T-helper 1 cell (primary cell): ENCODE measurements at places on chromosomes 7 and 10.

- DNase-seq: no peak
Observed at GRCh38 chr10:78433076-78433595, 399.5 kb downstream of the RPS24 start.

DNA sequence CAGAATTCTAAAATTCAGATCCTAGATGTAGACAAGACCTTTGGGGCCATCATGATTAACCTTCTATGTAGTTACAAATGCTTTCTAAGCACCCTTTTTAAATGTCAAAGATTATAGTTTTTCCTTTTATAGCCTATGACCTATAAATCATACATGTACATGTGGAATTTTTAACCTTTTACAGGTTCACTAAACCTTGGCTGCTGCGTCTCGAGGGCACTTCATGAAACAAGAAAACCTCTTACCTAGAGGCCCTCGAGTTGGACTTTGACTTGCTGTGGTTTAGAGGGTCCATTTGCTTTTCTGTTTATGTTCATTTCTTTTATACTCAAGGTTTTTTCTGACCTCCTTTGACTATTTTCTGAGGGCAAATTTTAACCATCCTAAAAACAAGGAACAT, 302.2 kb downstream of the CSTF2T start:
- no peak for DNase-seq

- DNase-seq: no peak
Observed at GRCh38 chr10:74924251-74924963, 98.0 kb downstream of the KAT6B start.

- DNase-seq: no peak
Observed at GRCh38 chr10:101609481-101609880, 21.4 kb downstream of the DPCD start.

DNA sequence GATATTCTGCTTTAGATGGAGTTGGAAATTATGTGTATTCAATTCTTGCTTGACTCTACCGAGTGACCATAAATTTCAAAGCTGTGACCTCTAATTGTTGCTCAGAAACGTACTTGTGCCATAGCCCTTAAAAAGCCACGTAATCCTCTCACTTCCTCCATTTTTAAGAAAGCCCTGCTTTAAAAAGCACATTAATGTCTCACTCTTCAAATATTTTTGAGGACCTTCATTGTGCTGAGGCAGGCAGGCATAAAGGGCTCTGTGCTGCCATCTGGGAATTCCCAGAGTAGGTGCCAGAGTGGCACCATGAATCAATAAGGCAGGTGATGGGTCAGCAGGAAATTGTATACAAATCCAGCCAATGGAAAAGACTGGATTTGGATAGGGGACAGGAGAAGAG, 97.7 kb upstream of the FAM204A start:
- no peak for DNase-seq

- no peak for DNase-seq
Observed at GRCh38 chr7:157474685-157475084, 137.9 kb downstream of the DNAJB6 start.

- no peak for DNase-seq
Observed at GRCh38 chr10:64463406-64463805, 942.2 kb downstream of the REEP3 start.

- peak; percentile 34 for DNase-seq
Observed at GRCh38 chr7:17233603-17234002, 64.8 kb upstream of the AHR start.

DNA sequence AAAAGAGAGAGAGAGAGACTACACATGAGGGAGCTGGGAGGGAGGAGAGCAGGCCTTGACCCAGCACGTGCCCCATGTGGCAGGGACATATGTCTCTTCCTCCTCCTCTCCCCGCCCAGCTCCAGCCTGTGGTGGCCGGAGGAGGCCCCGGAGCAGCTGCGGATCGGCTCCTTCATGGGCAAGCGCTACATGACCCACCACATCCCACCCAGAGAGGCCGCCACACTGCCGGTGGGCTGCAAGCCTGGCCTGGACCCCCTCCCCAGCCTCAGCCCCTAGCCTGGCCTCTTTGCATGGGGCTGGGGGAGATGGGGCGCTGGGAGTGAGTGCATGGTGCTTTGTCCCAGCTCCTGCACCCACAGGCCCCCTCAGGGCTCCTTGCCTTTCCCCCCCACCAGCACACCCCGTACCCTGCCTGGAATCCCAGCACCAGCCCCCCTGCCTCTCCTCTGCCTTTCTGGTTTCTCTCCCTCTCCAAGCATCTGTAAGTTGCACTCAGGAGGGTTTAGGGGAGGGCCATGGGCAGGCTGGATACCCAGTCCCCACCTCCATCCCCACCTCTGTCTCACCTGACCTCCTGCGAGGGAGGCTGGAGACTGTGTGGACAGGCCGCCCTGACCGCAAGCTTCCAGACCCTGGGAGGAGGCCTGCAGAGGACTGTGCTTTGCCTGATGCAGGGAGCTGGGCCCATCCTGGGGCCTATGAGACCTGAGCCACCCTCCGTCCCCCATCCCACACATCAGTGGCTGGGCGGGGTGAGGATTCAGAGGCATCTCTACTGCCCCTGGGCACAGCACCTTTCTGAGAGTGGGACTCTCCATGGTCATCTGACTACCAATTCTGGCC, 4.8 kb downstream of the UPK3B start:
- no peak for DNase-seq

GRCh38 chr7:70040970-70041766, 442.9 kb downstream of the AUTS2 start:
- no peak for DNase-seq

- no peak for DNase-seq
Observed at GRCh38 chr7:100220586-100221230, 959 bp downstream of the PVRIG start.

DNA sequence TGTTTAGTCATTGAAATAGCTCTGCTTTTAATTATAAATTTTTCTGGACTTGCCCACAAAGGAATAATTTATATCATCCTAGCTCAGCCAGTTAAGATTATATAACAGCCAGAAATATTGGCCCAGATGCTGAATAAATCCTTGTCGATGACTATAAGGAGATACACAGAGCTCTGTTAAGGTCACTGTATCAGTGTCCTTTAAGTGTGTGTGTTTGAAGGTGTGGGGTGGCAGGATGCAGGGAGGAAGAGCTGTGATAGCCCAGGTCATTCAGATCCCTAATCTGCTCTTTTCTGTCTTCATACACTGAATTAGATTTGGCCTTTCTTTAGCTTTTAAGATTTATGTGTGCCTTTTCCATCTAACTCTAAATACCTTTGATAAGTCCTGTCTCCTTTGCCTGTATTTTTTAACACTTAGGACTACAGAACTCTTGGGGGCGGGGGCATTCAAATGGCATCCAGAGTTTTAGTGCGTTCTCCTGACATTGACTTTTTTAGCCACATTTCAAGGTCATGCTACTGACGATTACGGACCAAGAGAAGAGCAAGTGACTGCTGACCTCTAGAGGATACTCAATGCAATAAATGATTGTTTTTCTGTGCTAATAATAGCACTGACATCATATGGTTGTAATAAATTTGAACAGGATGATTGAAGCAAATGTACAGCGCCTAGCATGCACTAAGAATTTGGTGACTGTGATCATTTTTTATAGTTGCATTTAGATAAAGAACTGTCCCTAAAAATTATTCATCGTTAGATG, 172.3 kb downstream of the CACNB2 start:
- no peak for DNase-seq

DNA sequence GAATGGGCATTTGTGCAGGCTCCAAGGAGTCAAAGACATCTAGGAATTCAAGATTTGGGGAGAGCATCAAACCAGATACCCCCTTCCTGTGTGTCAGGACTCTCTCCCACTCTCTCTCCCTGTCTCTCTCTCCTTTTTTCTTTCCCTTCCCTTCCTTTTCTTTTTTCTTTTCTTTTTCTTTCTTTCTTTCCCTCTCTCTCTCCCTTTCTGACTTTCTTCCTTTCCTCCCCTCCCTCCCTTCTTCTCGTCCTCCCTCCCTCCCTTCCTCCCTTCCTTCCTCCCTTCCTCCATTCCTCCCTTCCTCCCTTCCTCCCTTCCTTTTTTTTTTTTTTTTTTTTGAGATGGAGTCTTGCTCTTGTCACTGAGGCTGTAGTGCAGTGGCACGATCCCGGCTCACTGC, 24.1 kb upstream of the MINDY3 start:
- no peak for DNase-seq

DNA sequence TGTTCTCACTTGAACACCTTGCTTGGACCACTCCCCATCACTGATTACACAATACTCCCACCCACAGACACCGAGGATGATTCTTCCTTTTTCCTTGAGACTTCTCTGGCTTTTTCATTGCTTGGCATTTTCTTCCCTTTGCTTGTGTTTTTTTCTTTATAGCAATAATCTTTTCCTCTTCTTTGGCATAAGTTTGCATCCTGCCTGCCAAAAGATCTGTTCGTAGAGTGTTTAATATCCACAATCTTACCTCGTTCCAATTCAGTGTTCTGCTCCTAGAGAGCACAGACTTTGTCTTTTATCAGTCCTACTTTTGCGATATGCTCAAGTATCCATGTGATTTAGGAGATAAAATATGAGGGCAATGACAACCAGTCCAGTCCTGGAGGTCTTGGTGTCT, 303.3 kb upstream of the CDC14C start:
- no peak for DNase-seq

DNA sequence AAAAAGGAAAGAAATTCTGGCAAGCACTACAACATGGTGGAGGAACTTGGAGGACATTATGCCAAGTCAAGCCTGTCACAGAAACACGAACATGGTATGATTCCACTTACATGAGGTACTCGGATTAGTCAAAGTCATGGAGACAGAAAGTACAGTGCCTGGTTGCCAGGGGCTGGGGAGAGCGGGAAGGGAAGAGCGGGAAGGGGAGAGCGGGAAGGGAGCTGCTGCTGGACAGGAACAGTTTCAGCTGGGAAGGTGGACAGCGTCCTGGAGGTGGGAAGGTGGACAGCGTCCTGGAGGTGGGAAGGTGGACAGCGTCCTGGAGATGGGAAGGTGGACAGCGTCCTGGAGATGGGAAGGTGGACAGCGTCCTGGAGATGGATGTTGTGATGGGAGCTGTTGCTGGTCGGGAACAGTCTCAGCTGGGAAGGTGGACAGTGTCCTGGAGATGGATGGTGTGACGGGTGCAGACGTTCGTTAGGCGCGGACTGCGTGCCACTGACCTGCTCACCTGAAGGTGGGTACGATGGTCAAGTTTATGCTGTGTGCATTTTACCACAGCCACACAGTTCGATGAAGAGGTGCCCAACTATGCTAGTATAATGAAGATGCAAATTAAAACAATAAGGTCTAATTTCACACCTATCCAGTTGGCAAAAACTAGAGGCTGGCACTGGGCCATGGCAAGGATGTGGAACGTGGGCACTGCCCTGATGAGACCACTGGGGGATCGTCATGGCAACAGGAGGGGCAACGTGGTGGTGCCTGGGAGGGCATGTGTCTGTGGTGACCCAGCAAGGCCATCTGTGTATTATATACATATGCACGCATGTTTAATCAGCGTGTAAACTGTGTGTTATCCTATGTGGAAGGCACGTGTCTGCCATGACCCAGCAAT, 103.8 kb downstream of the NKX6-2 start:
- peak; percentile 1 for DNase-seq
